Activated CD4-positive, CD25-positive, alpha-beta regulatory T cell treated with anti-CD3 and anti-CD28 coated beads, Interleukin-2, amount 50 U/mL, for 72 hours (primary cell): ENCODE measurements at places on chromosomes 16 and 17.
A peak's percentile ranks its signal among the peaks of the same experiment; 100 is the strongest.

DNA sequence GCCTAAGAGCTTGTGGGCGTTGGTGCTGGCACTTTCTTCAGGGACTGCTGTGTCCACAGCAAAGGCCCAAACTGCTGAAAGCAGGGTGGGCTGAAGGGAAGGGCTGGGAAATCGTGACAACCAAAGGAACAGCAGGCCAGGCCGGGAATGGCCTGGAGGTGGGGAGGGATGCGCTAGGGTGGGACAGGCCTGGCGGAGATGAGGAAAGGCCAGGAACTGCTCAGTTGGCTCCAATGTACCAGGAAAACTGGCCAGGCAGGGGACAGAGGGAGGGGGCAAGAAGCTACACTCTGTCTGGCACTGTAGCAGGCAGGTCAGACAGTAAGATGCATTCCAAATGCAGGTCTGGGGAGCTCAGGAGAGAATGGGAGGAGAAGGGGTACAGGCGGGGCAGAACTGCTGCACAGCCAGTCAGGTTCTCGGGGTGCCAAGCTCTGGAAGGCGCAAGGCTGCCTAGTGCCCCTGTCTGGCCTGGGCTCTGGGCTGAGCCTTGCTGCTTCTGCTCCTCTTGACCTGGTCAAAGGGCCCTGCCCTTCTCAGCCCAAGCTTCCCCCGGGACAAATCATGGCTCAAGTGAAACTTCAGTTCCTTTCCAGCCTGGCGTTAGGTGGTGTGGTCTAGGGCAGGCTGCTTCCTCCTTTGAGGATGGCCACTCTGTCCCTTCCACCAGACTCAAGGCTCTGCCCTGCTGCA lies 7.3 kb downstream of the PNMT start:
- DNase-seq = no peak

GRCh38 chr17:43900858-43901754 lies 6.2 kb downstream of the MPP2 start:
- no peak for DNase-seq

GRCh38 chr17:57221366-57222350 lies 34.7 kb upstream of the MSI2 start:
- no peak for DNase-seq

GRCh38 chr17:42980766-42981397 lies 517 bp downstream of the RUNDC1 start:
- DNase-seq = peak; percentile 67

GRCh38 chr17:76640550-76641380 lies 2.8 kb downstream of the ST6GALNAC1 start:
- DNase-seq = no peak

DNA sequence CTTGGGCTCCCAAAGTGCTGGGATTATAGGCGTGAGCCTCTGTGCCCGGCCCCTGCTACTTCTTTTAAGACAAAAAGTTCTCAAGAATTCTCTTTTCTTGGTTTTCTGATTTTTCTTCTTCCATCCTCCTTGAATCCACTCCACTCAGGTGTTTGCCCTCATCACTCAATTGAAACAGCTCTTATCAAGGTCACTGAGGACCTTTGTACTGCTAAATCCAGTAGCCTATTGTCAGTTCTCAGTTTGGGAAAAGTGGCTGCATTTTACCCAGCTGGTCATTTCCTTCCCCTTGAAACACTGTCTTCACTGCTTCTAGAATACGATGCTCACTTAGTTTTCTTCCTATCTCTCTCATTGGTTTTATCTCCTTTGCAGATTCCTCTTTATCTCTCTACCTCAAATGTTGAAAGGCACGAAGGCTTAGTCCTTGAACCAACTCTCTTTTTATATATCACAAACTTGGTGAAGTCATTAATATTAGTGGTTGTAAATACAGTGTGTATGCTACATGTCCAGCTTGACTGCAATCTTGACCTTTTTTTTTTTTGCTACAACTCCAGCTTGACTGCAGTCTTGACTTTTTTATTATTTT lies 29.8 kb downstream of the ZNRF1 start:
- DNase-seq = no peak
